A549 treated with CpdA at 1 μM for 4 hours (cell line): ENCODE measurements at places on chromosomes 5 and 9. TPM values are rescaled to one million over a fixed set of nuclear protein-coding genes. Genes with fewer than 3 reads are reported as not detected.

SLC22A5 gene
- total RNA-seq: 16.0 to 19.7 TPM (median 16.9 TPM) in 5 replicates

GABRB2 gene
- total RNA-seq: not detected in 5 replicates

FAM78A gene
- total RNA-seq: 0.23 to 1.1 TPM (median 0.52 TPM) in 5 replicates

PDGFRB gene
- total RNA-seq: 0.08 to 0.34 TPM (median 0.18 TPM) in 5 replicates

FBLL1 gene
- 0.11 to 0.24 TPM (median 0.16 TPM) in 4 of 5 replicates, not detected in the other for total RNA-seq

NR4A3 gene
- 2.0 to 3.0 TPM (median 2.6 TPM) in 5 replicates for total RNA-seq

AGXT2 gene
- not detected in 5 replicates for total RNA-seq

GLRA1 gene
- total RNA-seq: not detected in 5 replicates

NUTM2F gene
- total RNA-seq: not detected in 5 replicates

SNCAIP gene
- 0.05 TPM in 1 of 5 replicates, not detected in the others for total RNA-seq

ECM2 gene
- total RNA-seq: 0.10 to 0.22 TPM (median 0.12 TPM) in 5 replicates

PCDHA9 gene
- total RNA-seq: not detected in 5 replicates

DPP7 gene
- total RNA-seq: 71.6 to 131 TPM (median 112 TPM) in 5 replicates

TRIM32 gene
- 20.6 to 23.2 TPM (median 21.8 TPM) in 5 replicates for total RNA-seq

HMMR gene
- 23.3 to 36.2 TPM (median 26.7 TPM) in 5 replicates for total RNA-seq

FUT7 gene
- total RNA-seq: 0.05 TPM in 2 of 5 replicates, not detected in the others

PARP8 gene
- total RNA-seq: 0.10 to 0.41 TPM (median 0.25 TPM) in 5 replicates

PCDHB16 gene
- 0.05 to 0.10 TPM (median 0.08 TPM) in 4 of 5 replicates, not detected in the other for total RNA-seq

GOLM1 gene
- 107 to 123 TPM (median 114 TPM) in 5 replicates for total RNA-seq

SLC1A1 gene
- 1.3 to 1.7 TPM (median 1.5 TPM) in 5 replicates for total RNA-seq

CDH9 gene
- not detected in 5 replicates for total RNA-seq

SCGB3A2 gene
- total RNA-seq: not detected in 5 replicates

GNA14 gene
- total RNA-seq: not detected in 5 replicates

ADAMTS12 gene
- total RNA-seq: 6.5 to 8.6 TPM (median 7.4 TPM) in 5 replicates

PKD2L2 gene
- 0.03 to 0.26 TPM (median 0.05 TPM) in 3 of 5 replicates, not detected in the others for total RNA-seq

SH3RF2 gene
- 2.2 to 3.3 TPM (median 3.0 TPM) in 5 replicates for total RNA-seq

BARHL1 gene
- 0.06 TPM in 1 of 5 replicates, not detected in the others for total RNA-seq

PLPP1 gene
- total RNA-seq: 28.6 to 35.1 TPM (median 33.8 TPM) in 5 replicates

RNF183 gene
- total RNA-seq: not detected in 5 replicates

GAS1 gene
- total RNA-seq: 0.05 to 0.13 TPM (median 0.10 TPM) in 5 replicates

CCDC183 gene
- total RNA-seq: 0.20 to 0.83 TPM (median 0.45 TPM) in 5 replicates

RPS23 gene
- 3,345 to 4,989 TPM (median 3,602 TPM) in 5 replicates for total RNA-seq

FOXD4L4 gene
- total RNA-seq: 0.08 TPM in 2 of 5 replicates, not detected in the others

EPB41L4B gene
- total RNA-seq: 7.8 to 9.8 TPM (median 9.4 TPM) in 5 replicates

LAMC3 gene
- total RNA-seq: 1.5 to 2.6 TPM (median 2.2 TPM) in 5 replicates

TEX48 gene
- total RNA-seq: not detected in 5 replicates

TMEM171 gene
- 3.9 to 6.9 TPM (median 4.9 TPM) in 5 replicates for total RNA-seq

RALGPS1 gene
- 1.3 to 4.0 TPM (median 2.0 TPM) in 5 replicates for total RNA-seq

NOXA1 gene
- 1.0 to 1.5 TPM (median 1.5 TPM) in 5 replicates for total RNA-seq

TMC1 gene
- total RNA-seq: 0.05 to 0.14 TPM in 2 of 5 replicates, not detected in the others

COL27A1 gene
- total RNA-seq: 11.1 to 17.7 TPM (median 13.5 TPM) in 5 replicates

SAXO1 gene
- not detected in 5 replicates for total RNA-seq

PCDH12 gene
- total RNA-seq: 0.02 to 0.29 TPM in 2 of 5 replicates, not detected in the others

GPR151 gene
- not detected in 5 replicates for total RNA-seq

PDE6A gene
- total RNA-seq: 0.08 to 0.26 TPM (median 0.12 TPM) in 5 replicates

DOK3 gene
- 3.4 to 6.8 TPM (median 4.7 TPM) in 5 replicates for total RNA-seq

NRARP gene
- 2.7 to 7.1 TPM (median 5.4 TPM) in 5 replicates for total RNA-seq
